ENCODE measurements at places on chromosomes 4 and X.

DNA sequence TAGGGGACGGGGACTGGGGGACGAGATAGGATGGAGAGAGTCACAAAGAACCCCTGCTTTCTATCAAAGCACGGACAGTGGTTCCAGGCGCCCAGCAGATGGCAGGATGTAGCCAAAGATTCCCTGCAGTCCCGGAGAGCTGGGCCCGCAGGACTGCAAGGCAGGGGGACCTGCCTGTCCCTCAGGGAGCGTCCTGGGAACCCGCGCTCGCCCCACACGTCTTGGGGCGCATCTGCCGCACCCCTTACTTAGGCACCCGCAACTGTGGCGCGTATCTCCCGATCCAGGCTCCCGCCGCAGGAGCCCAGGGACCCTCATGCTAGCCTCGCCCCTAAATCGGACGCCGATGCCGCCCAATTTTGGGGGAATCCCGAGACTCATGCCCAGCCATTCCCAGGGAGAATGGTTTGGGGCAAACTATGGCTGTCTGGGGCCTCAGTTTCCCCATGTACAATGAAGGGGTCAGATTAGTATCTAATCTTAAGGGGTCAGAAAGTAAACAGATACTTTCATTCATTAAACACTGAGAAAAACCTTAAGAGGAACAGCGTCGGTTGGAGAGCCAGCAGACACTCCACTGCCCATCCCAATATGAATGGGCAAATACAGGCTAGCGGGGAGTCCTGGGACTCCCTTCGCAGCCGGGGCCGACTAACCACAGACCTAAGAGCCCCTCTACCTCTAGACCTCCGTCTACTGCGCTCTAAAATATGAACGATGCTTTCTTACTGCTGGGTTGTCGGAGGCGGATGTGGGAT, 581 bp upstream of the STK32B start:
- DNase-seq, result no peak

DNA sequence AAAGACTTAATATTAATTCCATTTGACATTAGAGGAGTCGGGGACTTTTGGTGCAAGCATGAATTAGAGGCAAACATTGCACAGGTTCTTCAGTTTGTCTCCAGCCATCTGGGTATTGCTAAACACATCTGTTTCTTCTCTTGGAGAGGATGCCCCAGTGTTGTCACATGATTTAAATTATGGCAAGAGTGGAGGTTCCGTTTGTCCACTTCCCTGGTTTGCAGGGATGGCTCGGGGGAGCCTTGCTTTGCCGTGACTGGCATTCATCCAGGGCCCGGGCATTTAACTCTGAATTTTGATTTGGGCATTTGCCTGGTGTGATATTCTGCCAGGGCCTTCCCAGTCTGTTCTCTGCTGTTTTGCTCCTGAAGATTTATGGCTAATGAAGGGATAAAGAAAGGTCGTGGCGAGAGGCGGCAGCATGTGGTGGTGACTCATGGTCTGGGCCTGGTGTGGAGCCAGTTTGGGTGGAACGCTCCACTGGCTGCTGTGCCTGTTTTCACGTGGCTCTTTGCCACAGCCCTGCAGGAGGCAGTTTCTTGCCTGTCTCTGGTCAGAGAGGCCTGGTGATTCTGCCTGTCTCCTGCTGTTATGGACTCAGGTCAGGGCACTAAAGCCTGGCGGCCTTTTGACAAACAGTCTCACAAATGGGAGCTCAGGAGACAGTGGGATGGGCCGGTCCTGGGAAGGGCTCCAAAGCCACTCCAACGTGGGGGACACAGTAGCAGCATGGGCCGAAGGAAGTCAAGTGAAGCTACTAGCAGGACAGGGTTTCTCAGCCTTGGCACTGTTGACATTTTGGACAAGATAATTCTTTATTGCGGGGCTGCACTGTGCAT, 99.4 kb upstream of the PGRMC2 start:
- no peak for DNase-seq

DNA sequence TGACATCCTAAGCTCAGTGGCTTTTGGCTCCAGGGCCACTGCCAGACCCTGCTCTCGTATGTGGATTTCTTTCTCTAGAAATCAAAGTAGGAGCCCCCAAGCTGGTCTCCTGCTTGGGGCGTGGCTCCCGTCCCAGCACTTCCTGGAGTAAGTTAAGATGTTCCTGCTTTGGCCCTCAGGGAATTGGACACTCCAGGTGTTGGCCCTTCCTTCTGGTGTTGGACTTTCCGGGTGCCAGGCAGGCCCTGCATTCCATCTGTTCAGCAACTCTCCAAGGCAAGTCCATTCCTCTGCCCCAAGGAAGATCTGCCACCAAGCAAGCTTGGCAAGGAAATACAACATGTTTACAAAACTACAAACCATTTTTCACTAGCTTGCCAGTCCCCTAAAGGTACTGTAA, 22.1 kb upstream of the GPC4 start:
- DNase-seq, result no peak

DNA sequence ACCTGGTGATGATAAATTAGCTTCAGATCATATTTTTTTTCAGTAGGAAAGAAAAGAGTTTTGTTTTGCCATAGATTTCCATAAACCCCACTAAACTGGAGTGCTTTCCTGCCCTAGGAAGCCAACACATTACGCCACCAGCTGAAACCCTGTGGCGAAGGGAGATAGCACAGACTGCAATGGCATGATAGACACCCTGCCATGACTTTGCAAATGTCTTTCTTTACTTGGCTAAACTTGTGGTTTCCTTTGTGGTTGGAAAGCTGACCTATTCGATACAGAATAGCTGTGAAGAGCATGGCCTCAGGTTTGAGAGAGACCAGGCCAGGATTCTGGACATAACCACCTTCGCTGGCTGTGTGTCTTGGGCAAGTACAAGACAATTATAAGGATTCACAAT, 19.1 kb downstream of the MFAP3L start:
- no peak for DNase-seq

- no peak for DNase-seq
Observed at GRCh38 chrX:40938423-40938822, 146.8 kb upstream of the USP9X start.

GRCh38 chr4:10687526-10687925, 3.0 kb upstream of the CLNK start:
- no peak for DNase-seq

- no peak for DNase-seq
Observed at GRCh38 chr4:165351359-165352130, 24.1 kb downstream of the MSMO1 start.

GRCh38 chr4:4762909-4763821, 96.3 kb upstream of the MSX1 start:
- DNase-seq, result no peak

Data from activated CD4-positive, alpha-beta T cell treated with anti-CD3 and anti-CD28 coated beads for 4 hours (primary cell).